ENCODE measurements at places on chromosomes 2 and 18.

DNA sequence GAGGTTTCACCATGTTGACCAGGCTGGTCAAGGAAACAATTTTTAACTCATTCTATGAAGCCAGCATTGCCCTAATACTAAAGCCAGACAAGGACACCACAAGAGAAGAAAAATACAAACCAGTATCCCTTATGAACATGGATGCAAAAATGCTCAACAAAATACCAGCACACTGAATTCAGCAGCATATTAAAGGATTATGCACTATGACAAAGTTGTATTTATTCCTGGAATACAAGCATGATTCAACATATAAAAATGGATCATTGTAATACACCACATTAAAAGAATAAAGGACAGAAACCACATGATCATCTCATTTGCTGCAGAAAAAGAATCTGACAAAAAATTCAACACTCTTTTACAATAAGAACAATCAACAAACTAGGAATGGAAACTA lies 138.7 kb downstream of the RAB3GAP1 start:
- DNase-seq: no peak

- DNase-seq: no peak
Measured at GRCh38 chr2:3079959-3080948, 297.4 kb downstream of the EIPR1 start.

DNA sequence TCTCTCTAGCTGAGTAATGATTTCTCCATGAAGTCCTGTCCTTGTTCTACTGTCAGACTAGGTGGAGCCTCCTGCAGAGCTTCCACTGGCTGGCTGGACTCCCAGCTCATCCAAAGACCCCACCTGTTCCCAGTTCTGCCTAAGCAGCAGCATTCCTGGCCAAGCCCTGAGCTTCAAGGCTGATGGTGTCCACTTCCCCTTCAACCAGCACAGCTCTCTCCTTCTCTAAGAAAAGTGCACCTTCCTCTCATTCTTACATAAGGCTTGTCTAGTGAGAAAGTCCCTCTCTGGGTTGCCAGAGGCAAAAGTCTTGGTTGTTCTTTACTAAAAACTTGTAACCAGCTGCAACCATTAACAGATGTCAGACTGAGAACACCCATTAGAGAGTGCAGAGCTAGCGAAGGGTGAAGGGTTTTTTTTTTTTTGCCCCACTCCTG lies 58.9 kb downstream of the CXCR4 start:
- no peak for DNase-seq

DNA sequence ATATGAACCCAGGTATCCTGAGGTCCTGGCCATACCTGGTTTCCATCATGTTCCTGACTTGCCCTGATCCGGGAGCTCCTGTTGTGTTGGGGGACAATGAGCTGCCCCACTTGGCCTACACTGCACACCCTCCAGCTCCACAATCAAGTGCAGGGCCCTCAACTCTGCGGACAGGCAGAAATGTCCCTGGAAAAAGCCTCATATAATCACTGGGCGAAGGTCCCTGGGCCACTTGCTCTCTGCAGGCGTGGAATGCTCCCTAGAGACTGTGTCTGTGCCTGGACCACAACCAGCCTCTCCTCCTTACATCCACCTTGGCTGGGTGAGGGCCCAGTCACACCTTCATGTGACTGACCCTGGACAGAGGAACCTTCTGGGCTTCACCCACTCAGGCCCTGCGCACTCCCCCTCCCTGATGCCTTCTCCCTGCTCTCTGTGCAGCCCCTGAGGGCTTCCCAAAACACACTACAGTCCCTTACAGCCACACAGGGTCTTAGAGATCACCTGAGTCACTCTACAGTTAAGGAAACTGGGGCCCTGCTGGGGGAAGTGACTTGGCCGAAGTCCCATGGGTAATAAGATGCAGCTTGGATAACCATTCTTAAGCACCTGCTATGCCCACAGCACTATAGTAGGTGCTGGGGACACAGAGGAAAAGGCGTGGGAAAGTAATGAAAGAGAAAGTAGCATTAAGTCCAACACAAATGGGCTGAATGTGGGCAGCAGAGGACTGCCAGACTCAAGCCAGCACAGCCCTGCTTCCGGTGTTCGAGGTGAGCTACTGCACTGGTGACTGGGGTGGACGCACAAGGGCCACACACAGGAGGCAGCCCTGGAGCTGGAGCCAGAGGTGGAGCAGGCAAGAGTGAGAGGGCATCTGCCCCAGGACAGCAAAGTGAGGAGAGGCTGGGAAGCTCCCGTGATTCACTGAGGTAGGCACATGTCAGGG lies 9.8 kb downstream of the BOLA3 start:
- DNase-seq: no peak

DNA sequence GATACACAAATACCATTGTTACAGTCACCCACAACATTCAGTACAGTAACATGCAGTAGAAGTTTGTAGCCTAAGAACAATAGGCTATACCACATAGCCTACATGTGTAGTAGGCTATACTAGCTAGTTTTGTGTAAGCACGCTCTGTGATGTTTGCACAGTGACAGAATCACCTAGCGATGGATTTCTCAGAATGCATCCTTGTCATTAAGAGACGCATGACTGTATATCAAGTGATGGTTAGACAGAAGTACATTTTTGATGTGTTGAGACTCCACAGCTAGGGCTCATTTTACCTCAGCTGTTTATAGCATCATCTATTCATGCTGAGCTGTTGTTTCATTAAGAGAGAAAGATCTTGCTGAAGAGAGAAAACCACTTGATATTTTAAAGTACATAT lies 19.4 kb downstream of the PLEKHA3 start:
- no peak for DNase-seq

- no peak for DNase-seq
Measured at GRCh38 chr2:144170179-144170578, 349.7 kb downstream of the ZEB2 start.

DNA sequence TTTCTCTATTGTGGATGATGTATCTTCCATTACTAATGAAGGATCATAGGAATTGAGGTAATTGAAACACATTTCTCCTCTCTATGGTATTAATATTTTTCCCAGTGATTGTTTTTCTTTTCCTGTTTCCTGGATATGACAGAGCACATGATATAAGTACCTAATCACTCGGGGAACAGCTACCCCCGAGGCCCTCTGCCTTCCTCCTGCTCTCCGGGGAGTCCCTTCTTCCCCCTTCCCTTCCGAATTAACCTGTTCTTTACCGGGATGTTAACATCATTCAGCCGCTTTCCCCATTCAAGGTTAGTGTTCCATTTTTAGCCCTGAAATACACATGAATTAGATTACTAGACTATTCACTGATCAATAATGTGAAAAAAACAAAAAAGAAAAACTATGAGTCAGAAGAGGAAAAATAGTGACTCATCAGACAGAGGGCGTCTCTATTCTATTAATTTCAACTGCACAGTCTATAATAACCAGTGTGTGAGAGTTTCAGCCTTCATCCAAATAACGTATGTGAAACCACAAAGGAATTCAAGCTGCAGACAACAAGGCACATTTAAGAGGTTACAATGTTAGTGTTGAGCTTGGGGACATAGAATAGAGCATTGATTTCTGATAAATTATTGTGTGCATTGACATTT lies 450.8 kb downstream of the DLGAP1 start:
- no peak for DNase-seq

- no peak for DNase-seq
Measured at GRCh38 chr2:106269591-106270291, 75.6 kb upstream of the UXS1 start.

- no peak for DNase-seq
Measured at GRCh38 chr2:21454839-21455238, 331.1 kb downstream of the TDRD15 start.

DNA sequence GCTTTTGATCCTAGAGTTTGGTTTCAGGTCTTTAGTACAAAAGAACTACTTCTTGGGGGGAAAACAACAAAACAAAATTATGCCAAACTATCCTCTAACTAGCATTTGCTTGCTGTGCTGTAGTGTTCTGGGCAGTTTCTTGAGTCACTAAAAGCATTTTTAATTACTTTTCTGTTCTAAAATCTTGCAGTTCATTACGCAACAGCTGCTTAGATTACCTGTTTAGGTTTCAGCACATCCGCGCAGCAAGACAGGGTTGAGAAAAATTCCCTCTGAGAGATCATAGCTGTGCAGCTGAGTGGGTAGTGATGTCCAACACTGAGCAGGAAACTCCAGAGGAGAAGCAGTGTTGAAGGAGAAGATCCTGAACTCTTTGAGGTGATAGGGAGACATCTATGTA lies 9.0 kb downstream of the DAW1 start:
- no peak for DNase-seq

DNA sequence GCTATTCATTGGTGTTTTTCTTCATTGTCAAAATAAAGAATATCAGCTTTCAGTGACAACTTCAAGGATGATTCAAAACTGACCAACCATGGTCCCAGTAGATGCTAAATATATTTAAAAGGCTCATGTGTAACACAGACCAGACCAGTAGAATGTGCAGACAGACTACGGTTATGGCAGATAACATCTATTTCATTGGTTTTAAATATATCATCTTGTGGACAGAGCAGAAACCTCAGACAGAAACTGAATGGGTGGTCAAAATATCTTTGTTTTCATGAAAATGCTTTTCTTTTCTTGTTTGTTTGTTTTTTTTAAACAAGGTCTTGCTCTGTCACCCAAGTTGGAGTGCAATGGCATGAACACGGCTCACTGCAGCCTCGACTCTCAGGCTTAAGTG lies 107.4 kb upstream of the CREB1 start:
- no peak for DNase-seq

GRCh38 chr2:64661741-64662169 lies 8.0 kb upstream of the SERTAD2 start:
- no peak for DNase-seq

DNA sequence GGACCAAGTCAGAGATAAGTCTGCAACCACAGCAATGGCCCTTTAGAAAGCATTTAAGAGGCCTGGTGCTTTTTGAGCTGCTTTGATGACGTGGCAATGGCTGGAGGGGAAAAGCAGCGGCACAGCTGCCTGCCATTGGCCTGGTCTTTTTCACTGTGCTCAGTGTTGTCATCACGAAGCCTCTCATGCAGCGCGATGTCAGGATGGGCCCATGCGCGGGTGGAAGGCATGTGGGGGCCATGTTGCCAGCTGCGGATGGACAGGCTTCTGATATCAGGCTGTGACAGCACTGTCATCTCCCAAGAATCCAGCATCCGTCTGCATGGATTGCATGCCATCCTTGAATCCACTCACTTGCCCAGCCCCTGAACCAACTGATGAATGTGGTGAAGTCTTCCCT lies 204.5 kb downstream of the ACKR3 start:
- no peak for DNase-seq

DNA sequence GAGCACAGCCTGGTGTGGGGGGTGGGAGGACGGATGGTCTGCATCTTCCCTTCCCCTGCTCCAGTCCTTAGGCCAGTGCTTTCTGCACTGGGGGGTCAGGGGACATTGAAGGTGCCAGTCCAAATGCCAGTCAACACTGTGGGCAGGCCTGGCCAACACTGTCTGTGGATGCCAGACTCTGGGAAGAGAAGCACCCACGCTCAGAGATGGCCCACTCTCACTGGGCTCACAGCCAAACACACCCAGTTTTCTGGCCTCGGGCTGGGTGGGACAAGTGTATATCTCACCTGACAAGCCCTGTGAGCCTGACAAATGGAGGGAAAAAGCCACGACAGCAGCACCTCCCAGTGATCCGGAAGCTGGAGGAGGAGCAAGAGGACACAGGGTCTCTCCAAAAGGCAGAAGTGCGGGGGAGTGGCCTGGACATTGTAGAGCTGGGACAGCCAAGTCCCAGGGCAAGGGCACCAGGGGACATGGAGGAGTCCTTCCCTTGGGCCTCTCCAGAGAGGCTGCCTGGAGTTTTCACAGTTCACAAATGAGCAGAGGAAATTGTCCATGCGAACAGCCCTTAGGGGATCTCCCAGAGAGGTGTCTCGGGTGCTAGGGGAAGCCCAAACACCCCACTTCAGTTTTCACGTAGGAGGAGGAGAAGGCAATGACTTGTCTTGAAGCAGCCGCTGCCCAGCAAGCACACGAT lies 79.3 kb downstream of the SDC1 start:
- no peak for DNase-seq

DNA sequence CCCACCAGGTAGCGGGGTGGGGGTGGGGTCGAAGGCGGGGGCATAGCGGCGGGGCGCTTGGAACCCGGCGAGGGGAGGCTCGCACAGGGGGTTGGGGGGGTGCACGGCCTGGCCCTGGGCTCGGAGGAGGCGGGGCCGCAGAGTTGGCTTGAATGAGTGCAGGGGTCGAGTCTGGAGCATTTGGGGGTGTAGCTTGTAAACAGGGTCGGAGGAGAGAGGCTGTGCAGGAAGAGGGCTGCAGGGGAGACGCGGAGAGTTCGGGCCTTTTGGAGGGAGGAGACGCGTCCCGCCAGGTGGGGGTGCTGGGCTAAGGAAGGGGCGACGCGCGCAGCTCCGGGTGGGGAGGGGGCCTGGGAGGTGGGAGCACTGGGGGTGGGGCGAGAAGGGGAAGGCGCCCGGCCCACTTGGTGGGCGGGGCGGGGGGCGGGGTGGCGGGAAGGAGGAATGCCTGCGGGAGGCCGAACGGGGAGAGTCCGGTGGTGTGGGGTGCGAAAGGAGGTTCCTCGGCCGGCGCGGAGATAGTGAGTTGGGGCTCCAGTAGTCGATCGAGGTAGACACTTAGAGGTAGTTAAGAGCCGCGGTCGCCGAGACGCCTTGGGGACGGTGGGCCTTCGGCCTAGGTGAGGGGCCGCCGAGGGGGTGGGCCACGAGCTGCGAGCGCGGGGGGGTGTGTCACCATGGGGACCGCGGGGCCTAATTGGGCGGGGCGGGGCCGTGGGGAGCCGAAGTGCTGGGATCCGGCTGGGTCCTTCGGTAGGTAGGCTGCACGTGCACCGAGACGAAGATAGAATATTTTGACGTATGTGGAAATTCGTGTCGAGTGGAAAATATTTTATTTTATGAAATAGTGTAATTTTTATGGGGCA lies 774 bp downstream of the MSH6 start:
- no peak for DNase-seq

DNA sequence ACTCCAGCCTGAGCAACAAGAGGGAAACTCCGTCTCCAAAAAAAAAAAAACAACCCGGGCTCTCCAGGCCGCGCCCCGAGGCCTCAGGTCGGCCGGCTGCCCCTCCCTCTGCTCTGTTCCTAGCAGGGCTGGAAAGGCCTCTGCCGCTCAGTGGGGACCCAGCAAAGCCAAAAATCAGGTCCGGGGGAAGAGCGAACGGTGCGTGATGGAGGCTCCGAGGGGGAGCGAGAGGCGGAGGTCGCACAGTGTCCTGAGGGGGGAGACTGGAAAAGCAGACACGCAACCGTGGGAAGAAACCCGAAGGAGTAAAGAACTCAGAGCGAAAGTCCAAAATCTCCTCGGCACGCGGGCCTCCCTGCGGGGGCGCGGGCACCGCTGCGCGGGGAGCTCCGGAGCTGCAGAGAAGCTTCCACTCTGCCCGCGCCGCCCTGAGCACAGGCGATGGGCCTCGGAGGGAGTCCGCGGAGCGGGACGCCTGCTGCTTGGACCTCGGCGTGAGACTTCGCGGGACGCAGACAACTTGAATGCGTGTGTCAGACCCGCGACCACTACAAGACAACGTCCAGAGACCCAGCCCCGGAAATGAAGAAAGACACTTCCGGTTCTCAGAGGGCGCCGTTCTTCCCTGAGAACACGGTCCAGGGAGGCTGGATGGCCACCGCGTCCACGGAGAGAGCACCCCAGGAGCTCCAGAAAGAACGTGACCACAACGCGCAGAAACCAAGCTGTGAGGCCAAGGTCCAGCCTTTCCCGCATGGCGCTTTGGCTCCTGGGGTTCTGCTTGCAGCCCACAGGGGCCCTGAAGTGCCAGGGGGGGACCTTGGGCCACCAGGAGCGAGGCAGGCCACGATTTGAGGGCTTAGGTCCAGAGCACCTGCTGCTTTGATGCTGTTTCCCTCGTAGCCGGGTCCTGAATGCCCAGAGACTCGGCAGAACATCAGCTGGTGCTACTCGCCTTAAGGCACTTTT lies 219.8 kb downstream of the DPP10 start:
- DNase-seq: no peak
